ENCODE measurements at places on chromosomes 12 and 14. TPM values are rescaled to one million over a fixed set of nuclear protein-coding genes. Genes with fewer than 3 reads are reported as not detected.

NINJ2 gene
- total RNA-seq: not detected

CLMN gene
- 17.9 TPM for total RNA-seq

GRCh38 chr12:12008931-12009611 is 61.7 kb upstream of the BCL2L14 start:
- H3K4me3 ChIP-seq: no peak overlapping the region
- peak; percentile 90 for DNase-seq
- no peak overlapping the region for H3K27ac ChIP-seq
- H3K27me3 ChIP-seq: no peaks in the 10 kb centered on the region
- no peaks in the 10 kb centered on the region for H3K36me3 ChIP-seq

DNA sequence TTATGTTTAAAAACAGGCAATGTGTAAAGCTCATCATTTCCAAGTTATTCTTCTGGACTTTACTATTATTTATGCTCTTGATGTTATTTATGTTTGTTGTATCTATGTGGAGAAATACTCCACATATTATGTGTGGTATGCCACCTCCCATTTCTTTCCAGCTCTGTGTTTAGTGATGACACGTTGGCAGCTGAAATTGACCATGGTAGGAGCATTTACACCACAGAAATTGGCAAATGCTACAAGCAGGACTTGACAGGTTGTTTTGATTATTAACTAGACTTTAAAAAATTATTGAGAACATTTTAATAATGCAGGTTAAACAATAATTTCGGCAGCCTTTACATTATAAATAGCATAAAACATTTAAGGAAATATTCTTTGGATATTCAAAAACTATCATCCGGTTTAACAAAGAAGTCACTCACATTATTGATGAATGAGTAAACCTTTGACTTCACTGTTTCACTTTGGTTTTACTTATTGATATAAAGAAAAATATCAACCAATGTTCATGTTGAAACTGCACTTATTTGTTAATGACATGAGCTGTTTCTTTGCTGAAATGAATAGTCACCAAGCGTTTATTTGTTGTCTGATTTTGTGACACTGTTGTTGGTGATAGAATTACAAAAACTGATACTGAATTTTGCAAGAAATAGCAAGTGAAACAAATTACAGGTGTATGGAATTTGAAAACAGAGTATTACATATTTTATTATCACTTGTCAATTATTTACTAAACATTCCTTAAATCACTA is 76.8 kb downstream of the HMGA2 start:
- H3K4me3 ChIP-seq: no peak overlapping the region
- peak overlapping the region; percentile 72 for H3K27ac ChIP-seq
- peaks cover 27% of the 10 kb centered on the region for H3K36me3 ChIP-seq
- H3K27me3 ChIP-seq: no peaks in the 10 kb centered on the region

Measured in MCF 10A (cell line).